ENCODE measurements at places on chromosomes 3 and 15.

DNA sequence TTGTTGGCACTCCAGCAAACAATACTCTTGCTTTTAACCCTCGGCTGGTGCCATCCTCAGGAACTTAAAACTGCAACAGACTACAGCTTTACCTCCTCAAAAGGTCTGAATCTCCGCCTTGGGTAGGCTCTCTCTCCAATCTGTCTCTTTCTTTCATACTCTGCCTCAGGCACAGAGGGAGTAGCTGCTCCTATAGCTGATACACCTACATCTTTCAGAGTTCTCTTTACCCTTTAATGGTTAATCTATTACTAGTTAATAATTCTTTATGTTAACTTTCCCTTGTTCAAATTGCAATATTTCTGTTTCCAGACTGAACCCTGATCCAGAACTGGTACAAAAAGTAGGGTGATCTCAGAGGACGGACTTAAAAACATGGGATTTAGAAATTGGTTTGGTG is 66.2 kb downstream of the MAP4 start:
- DNase-seq: no peak

DNA sequence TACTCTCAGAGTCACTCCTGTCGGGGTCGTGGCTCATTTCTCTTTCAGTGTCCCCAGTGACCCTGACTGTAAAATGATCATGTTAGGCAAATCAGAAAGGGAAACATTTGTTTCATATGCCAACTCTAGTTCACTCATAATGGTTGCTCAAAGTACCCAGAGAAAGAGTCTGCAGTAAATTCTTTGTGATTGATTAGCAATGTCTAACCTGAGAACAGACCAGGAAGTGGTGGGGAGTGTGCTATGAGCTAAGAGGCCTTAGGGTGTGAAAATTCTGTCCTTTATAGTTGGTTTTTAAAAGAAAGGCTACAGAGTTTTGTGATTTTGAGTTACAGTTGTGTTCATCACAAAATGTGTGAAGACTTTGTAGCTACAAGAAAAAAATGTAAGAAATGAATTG is 108.9 kb downstream of the EDEM1 start:
- DNase-seq: no peak

GRCh38 chr3:126836220-126836860 is 132.3 kb downstream of the CHCHD6 start:
- DNase-seq: no peak

- DNase-seq: no peak
These were observed 196.0 kb downstream of the NSUN3 start for GRCh38 chr3:94258851-94259250.

DNA sequence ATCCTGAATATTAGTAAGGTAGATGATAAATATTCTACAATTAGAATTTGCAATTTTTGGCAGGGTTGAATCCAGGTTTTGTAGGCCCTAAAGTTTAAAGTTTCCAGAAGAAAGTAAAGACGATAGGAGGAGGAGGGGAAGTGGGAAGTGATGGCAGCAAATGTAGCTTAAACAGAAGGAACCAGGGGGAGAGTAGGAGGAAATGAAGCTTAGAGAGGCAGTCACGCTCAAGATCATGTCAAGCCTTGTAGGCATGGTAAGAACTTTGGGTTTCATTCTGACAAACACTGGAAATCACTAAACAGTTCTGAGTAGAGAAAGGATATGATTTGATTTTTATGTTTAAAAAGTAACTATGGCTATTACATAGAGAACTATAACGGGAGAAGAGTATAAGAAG is 63.9 kb downstream of the NR2E3 start:
- no peak for DNase-seq

DNA sequence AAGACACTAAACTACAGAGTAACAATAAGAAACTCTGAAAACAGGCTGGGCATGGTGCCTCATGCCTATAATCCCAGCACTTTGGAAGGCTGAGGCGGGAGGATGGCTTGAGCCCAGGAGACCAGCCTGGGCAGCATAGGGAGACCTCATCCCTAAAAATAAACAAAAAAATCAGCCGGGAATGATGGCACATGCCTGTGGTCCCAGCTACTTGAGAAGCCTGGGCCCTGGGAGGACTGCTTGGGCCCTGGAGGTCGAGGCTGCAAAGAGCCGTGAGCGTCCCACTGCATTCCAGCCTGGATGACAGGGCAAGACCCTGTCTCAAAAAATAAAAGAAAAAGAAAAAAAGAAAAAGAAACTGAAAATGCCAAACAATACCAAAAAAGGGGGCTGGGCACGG is 55.4 kb downstream of the TMCC1 start:
- no peak for DNase-seq

DNA sequence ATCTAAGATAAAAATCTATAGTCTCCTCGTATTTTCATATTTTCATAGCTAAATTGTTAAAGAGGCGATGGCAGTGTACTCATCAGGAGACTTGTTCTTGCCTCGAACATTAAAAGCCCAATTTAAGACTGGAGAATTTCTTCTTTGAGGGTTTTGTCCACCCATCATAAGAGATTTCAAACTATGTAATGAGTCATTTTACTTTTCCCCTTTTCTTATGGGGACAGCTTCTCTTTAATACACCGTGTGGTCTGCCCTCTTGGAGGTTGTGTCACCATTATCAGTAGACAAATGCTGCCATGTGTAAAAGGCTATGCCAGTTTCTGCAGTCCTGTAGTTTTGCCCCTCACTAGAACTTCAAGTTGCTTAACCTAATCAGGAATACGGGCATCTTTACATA is 16.9 kb downstream of the TGFBR2 start:
- no peak for DNase-seq

DNA sequence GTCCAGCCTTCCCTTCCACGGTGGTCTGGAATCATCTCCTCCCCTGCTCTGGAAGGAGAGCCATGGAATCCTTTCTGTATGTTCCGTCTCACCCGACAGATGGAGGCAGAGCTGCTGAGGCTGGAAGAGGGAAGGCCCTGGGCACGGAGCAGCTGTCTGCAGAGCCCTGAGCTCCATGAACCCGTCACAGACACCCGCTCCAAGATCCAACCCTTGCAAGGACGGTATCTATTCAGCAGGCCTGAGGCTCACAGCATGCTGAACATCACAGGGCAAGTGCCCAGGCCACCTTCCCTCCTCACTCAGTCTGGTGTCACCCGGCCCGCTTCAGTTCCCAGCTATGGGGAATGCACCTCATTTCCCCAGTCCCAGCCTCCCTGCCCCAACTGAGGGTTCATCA is 103.9 kb downstream of the LRIG1 start:
- DNase-seq: no peak

- no peak for DNase-seq
These were observed 45.0 kb downstream of the DLG1 start for GRCh38 chr3:197253238-197253947.

DNA sequence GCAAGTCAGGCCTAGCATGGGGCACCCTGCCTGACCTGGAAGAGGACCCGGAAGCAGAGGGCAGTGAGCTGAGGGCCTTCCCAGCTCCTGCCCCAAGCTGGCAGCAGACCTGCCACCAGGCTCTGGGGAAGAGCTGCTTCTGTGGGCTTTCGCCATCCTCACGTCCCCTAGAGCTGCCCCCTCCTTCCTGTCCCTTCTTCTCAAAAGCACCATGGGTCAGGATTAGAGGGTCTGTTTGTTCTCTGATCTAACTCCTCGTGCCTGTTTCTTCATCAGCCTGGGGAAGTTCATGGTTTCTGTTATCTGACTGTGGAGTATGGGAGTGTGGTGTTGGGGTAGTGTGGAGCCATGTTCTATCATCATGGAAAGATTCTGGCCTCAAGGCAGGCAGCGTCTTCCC is 58.4 kb upstream of the POLG start:
- no peak for DNase-seq

DNA sequence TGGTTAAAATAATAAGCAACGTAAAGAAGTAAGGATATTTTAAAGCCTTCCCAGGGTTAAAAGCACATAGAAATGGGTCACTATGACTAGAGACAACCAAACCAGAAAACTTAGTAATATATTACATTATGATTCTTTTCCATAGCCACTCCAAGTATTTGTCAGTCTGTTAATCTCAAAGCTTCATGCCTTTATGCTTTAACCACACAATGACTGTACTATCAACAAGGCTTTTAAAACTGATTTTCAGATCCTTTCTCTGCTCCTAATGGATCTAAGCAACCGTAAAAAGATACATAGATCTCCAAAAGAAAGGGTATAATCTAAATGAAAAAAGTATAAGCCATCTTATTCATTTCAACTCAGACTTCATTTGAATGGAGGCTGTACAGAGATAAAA is 14.4 kb downstream of the SECISBP2L start:
- DNase-seq: no peak

DNA sequence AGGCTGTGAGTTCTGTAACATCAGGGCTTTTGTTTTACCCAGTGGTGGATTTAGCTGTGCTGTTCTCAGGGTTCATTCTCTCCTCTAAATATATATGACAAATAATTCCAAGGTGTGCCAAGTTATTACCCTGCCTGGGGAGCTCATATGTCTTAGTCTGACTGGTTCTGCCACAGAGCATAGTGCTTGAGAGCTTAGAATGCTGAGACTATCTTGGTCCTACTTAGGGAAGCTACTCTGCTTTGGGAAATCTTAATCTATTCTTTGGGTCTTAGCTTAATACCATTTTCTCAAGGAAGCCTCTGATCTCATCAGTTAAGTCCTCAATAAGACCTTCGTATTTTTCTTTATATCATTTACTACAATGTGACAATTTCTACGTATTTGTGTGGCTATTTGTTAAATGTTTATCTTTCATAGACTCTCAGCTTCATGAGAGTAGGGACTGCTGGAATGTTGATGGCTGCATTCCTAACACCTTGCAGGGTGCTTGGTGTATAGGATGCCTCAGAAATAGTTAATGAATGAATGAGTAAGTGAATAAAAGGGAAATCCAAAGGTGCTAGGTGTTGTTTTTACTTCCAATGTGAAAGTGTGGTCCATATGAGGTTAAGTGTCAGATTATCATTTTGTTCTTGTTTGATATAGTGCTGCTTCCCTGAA is 1.8 kb downstream of the OTOL1 start:
- no peak for DNase-seq

GRCh38 chr3:135097276-135097946 is 302.4 kb downstream of the EPHB1 start:
- DNase-seq: no peak

GRCh38 chr3:47409688-47410416 is 29.0 kb downstream of the PTPN23 start:
- DNase-seq: no peak

- no peak for DNase-seq
These were observed 61.1 kb upstream of the GPD1L start for GRCh38 chr3:32045091-32045915.

- DNase-seq: no peak
These were observed 20.6 kb upstream of the VEPH1 start for GRCh38 chr3:157523814-157524213.

- DNase-seq: peak; percentile 14
These were observed 32.3 kb downstream of the TMOD3 start for GRCh38 chr15:51861557-51862359.

DNA sequence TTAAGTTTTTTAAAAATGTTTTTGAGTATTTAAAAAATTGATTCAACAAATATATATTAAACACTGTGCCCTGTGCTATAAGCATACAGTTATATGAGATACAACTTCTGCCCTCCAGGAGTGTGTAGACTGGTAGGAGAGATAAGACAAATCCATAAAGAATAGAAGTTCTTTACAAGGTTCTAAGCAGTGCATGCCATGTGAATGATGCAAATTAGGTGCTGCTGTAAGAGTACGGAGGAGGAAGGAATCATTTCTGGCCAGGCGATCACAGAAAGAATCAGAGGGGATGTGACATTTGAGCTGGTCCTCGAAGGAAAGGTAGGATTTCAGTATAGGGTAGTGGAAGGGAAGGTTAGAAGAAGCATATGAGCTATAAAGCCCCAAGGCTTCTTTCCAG is 14.0 kb downstream of the MAPKBP1 start:
- no peak for DNase-seq

GRCh38 chr3:158774965-158775364 is 26.9 kb upstream of the MFSD1 start:
- no peak for DNase-seq

DNA sequence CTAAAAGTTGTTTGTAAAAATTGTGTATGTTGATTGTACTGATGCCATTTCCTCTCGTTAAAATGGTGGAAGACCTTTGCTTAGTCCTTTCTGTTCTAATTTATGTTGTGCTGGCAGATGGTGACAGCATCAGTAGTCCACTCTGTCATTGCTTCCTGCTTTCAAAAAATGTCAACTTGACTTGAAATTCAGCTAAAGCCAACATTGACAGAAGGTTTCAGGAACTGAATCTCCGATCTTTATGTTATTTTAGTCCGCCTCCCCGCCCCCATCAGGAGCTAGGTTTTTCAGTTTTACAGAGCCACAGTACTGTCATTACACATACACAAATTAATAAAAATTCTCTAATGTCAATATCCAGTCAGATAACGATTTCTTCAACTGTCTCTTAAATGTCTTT is 1.5 kb downstream of the CEP63 start:
- DNase-seq: no peak

DNA sequence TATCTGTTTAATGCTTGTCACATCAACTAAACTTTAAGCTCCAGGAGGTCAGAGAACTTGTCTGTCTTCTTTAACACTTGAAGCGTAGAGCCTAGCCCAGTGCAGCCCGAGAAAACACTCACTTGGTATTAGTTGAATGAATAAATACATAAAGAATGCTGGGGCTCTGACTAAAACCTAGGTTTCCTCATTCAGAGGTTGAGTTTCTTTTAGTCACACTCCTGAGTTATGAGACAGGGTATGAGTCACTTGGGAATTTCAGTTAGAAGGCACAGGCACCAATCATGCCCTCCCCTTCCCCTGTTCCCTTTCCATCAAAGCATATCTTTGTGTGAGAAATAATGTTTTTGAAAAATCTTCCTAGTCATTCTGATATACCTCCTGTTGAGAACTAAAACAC is 589.8 kb upstream of the DPPA4 start:
- no peak for DNase-seq

DNA sequence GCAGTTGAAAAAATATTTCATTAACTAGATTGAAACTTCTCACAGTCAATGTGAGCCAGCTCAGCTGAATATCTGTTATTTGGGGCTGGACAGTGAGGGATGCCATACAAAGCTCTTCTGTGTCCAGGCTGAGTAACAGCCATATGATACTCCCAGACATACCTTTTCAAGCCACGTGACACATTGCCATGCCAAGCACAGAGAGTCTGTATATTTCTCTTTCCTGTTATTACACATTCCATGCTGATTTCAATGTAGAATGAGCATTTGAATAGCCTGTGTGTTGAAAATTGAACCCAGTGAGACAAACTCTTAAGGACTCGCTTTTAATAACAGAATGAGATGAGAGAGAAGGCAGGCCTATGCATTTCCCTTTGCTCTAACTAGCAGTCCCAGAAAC is 334.7 kb upstream of the RASGRP1 start:
- DNase-seq: no peak

GRCh38 chr3:113736548-113737089 is 9.4 kb downstream of the NAA50 start:
- no peak for DNase-seq

GRCh38 chr3:179591313-179591712 is 13.1 kb downstream of the MRPL47 start:
- DNase-seq: no peak

GRCh38 chr3:149808209-149808829 is 4.7 kb upstream of the RNF13 start:
- DNase-seq: no peak

DNA sequence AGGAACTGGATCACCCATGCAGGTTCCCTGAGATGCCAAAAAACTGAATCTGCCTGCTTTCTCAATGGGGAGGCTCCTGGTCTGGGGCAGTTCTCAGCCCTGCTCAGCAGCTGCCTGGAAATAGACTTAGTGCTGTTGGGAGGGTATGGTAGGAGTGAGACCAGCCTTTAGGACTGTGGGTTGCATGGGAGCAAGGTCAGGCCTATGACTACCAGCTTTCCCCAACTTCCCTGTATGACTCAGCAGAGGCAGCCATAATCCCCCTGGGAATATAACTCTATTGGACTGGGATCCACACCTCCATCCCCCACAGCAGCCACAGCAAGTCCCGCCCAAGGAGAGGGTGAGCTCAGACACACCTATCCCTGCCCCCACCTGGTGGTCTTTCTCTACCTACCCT is 87.0 kb downstream of the CFAP44 start:
- no peak for DNase-seq

Measured in stimulated activated CD4-positive, alpha-beta T cell treated with anti-CD3 and anti-CD28 coated beads, Interleukin-1b, Interleukin-23, amount 100 ng/mL, for 1 hour (primary cell).